Kidney capillary endothelial cell (primary cell): ENCODE measurements at places on chromosomes 5 and 9.

- DNase-seq, result no peak
Observed at GRCh38 chr5:157917491-157917890, 58.5 kb upstream of the CLINT1 start.

DNA sequence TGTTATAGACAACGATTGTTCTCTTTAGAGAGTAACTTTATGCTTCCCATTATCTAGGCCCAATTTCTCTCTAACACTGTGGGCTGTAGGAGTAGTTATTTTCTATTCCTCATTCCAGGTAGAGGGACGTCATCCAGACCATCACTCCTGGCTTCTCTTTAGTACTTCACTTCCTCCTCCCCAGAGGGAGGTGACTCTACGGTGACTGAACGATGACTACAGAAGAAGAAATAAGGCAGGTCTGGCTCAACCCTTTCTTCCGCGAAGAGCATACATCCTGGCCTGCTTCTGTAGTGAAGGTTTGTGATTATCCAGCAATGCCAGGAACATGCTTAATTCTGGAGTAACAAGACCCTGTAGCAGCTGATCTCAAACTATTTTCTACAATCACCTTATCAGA lies 50.8 kb downstream of the HMGCR start:
- DNase-seq, result no peak

DNA sequence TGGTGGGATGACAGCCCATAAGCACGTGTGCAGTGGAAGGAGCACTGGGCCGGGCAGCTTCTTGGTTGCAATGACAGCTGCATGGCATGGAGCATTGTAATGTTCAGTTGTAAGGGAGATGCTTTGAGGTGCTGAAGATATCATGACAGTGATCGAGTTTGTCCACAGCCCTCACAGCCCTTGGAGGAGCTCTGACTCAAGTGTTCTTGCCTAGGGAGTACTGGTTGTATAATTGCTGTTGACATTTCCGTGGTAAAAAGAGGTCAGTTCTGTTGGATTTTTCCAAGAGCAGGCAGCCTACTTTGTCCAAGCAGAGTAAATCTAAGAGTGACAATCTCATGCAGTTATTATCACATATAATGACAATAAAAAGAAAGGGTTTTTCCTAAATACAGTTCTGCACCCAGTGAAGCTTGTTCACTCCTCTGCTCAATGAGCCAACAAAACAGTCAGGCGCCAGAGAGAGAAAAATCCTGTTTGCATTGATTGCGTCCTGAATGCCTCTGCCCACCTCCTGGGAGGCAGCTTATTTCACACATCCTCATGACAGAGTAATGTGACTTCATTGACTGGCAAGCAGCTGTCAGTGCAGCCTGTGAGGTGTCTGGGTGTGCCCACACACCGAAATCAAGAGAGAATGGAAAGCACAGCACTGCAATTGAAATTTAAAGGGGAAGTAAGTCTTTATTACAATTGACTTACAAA lies 248.0 kb downstream of the NTRK2 start:
- DNase-seq, result no peak

- no peak for DNase-seq
Observed at GRCh38 chr5:75964008-75964407, 119.2 kb upstream of the SV2C start.

DNA sequence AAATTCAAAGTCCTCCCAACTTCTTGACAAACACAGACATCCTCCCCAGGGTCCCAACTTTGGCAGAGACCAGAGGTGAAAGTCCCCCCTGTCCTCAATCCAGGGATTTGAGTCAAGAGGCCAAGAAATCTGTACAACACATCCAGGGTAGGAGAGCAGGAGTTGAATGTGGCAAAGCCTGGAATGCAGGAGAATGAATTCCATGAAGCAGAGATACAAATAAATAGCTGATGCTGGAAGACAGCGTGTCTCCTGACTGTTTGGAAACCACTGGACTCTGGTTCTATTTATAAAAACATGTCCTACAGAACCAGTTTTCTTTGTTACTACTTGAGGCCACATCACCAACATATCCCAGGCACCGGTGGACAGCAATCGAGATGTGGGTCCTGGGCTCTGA lies 43.7 kb upstream of the SLIT3 start:
- no peak for DNase-seq

- peak; percentile 55 for DNase-seq
Observed at GRCh38 chr5:123036391-123037103, at the start of gene PPIC. Gene PPIC (minus strand): TSS chr5:123036725. CDS start chr5:123036625, 100 bp downstream.

DNA sequence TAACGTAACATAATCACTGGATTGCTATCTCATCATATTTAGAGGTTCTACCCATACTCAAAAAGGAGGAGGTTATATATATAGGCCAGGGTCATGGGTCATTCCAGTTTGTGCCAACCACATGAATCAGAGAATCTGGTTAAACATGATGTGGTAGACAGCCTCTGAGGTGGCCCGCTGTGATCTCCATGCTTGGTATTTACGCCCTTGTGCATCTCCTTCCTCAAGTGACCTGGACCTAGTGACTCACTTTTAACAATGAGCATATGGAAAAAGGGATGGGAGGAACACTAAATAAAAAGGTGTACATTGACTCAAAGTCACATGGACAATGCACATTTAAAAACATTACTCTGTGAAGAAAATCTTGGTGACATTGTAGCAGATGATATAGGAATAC lies 77.7 kb upstream of the CTNND2 start:
- DNase-seq, result no peak

GRCh38 chr5:69105996-69106906 lies 12.4 kb downstream of the SLC30A5 start:
- DNase-seq, result no peak

GRCh38 chr5:149764086-149764485 lies 34.0 kb downstream of the PPARGC1B start:
- no peak for DNase-seq

GRCh38 chr9:133505901-133506652 lies 18.7 kb downstream of the MYMK start:
- no peak for DNase-seq

DNA sequence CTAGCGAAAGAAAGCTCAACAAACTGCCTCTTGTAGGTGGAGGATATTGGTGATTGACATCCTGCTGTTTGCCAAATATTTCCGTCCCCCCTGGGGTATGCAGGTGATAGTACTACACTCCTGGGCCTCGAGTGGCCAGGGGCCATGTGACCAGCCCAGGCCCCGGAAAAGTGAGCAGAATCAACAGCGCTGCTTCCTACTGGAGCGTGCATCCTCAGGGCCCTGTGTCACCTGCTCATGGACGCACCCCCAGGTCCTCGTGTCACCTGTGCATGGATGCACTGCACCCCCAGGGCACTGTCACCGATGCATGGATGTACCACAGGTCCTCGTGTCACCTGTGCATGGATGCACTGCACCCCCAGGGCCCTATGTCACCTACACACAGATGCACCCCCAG lies 43.8 kb downstream of the ADAMTS16 start:
- no peak for DNase-seq

DNA sequence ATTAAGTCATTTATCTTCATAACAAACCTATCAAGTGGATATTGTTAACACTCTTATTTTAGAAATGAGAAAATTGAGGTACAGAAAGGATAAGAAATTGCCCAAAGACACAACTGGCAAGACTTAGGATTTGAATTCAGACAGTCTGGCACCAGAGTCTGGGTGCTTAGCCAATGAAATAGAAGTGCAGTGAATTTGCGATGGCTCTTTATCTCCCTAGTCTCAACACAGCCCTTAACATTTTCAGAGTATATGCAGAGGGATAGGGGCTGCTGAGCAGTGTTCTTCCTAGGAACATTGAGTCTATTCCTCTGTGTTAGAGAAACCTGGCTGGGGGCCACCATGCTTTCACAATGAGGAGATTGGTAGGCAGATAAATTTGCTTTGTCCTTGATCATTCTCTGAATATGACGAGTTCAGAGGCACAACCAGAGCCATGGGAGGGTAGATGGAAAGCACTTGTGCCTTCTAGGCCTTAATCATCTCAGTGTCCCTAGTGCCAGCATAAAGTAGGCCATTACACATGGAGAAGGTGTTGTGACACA lies 6.1 kb upstream of the FSD1L start:
- DNase-seq, result no peak

DNA sequence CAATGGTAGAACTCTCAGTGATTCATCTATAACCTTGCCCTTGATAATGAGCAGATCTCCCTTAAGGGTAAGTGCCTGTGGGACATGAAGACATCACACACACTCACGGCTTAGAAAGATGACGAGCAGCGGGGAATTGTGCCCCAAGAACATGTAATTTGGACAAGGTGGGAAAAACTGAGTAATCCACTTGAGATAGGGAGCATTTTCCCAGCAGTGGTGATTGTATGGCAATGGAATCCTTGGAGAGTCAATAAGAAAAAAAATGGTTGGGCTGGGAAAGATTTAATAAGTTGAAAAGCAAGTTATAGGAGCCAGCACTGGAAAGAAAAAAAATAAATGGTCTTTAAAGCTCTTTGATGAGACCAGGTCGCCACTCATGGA lies 193.1 kb downstream of the GLIS3 start:
- DNase-seq, result no peak

DNA sequence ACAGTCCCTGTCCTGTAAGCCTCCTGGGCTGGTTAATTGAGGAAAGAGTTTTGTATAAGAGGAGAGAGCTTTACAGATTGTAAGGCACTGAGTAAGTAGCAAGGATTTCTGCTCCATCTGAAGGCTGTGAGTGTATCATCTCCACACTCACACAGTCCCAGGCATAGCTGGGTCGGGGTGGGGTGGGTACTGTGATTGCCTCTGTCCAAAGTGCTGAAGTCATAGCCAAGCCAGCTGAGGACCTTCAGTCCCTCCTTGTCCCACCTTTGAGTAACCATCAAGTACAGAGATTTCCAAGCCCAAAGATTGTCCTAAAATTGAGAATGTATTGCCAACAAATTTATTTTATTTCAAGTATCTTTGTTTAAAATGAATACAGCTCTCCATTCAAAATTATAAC lies 5.5 kb upstream of the DNAJB5 start:
- no peak for DNase-seq

- no peak for DNase-seq
Observed at GRCh38 chr9:90853945-90854344, 52.3 kb downstream of the SYK start.
